RWPE1 (cell line): ENCODE measurements at places on chromosomes 16 and 17.

DNA sequence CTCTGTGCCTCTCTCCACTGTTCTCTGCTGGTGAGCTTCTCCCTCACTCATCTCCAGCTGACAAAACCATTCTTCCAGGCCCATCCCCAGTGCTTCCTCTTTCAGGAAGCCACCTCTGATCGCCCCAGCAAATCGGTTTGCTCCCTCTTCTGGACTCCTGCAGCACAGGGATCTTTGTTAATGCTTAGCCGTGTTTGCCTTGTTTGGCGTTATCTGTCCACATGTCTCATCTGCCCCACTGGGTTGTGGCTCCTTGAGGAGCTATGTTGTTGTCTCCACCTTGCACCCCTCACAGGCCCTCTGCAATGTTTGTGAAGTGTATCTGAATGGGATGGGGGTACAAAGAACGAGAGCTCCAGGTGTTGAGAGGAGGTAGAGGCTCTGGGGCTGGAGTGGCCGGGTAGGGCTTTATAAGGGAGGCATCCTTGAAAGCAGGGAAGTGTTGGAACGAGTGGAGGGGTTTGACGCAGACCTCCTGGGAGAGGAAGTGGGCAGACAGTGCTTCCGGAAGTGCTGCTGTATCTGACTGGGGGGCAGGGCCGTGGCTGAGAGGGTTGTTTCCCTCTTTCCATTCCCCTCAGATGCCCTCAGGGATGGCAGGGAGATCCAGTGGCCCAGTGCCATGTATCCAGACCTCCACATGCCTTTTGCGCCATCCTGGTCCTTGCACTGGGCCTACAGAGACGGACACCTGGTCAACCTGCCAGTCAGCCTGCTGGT lies 27.8 kb downstream of the CASKIN2 start:
- DNase-seq, result no peak

DNA sequence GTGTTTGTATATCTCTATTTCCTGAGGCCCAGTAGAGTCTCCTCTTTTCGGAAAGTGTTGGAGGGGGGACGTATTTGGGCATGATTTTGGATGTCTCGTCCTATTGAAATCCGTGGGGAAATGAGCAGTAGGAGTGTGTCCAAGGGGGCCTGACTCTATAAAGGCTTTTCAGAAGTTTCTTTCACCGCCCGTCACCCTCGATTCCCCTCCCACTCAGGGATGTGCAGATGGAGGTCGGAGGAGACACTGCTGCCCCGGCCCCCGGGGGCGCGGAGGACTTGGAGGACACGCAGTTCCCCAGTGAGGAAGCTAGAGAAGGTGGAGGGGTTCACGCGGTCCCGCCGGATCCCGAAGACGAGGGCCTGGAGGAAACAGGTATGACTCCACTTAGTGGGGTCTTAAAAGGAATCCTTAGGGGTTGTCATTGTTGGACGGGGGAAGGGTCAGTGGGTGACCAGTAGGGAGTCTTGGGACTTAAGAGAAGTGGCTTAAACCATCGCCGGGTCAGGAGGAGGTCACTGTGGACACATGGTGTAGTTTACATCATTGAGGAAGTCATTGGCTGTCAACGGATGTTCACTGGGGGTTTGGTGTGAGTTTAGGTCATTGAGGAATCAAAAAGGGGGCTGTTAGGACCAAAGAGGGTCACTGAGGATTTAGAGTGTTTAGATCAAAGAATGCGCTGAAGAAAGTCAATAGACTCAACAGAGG lies 424 bp downstream of the MON1B start:
- DNase-seq, result peak; percentile 11

DNA sequence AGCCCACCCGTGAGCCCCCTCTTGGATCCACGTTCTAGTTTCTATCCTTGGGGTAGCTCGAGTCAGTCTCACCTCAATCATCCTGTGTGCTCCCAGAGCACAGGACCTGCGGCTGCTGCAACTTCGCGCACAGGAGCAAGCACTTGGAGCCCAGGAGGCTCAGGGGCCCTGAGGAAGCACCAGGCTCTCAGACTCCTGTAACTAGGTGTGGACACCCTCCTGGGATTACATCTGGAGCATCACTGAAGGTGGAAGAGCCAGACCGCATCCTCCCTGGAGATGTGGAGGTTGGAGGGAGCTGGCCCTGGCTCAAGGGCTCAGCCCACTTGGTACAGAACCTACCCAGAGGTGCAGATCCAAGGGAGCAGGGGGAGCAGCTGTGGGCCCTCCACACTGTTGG lies 2.7 kb downstream of the HBQ1 start:
- DNase-seq, result no peak

DNA sequence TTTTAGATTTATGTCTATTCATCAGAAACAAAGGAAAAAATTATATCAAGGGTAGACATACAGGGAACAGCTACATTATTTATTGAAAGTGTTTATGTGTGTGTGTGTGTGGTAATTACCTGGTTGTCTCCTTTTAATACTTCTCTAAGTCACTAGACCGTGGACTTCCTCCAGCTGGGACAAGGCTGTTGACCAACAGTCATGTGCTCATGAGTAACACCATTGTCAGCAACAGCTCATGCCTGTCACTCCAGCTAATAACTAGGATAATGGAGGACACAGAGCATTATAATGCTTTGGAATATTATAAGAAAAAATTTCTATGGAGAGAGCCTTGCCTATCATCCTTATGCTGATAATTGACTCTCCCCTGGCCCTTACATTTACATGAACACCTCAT lies 125.3 kb upstream of the SALL1 start:
- DNase-seq, result peak; percentile 7

GRCh38 chr16:27564224-27564623 lies 14.3 kb downstream of the KATNIP start:
- DNase-seq, result no peak

DNA sequence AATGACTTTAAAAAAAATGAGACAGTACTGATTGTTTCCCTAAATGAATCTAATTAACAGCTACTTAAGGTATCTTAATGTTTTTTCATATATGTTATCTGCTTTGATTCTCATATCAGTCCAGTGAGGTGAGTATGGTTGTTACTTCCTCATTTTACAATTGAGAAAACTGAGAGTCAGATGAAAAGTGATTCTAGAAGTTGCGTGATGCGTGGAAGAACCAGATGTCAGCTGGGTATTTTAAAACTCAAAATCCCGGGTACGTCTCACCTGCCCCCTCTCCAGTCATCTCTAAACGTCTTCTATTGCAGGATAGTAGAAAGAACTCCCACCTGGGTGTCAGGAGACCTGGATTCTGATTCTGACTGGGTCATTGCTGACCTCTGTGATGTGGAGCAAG lies 89.2 kb downstream of the MAP2K6 start:
- DNase-seq, result no peak

- DNase-seq, result no peak
Observed at GRCh38 chr16:23206986-23207385, 24.4 kb downstream of the SCNN1G start.

DNA sequence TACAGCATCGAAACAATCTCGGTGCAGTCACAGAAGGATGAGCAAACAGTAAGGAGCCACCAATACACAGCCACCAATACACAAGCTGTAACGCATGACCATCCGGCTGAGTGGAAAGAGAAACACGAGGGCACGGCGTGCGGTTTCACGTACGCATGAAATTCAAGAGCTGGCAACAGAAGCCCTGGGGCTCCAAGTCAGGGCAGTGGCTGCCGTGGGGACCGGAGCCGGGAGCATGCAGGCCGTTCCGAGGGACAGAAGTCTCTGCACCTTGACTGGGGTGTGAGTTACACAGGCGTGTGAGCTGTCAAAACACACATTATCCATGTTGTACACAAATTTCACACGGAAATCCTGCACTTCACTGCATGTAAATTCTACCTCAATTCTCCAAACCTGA lies 50.6 kb upstream of the METRNL start:
- DNase-seq, result no peak

DNA sequence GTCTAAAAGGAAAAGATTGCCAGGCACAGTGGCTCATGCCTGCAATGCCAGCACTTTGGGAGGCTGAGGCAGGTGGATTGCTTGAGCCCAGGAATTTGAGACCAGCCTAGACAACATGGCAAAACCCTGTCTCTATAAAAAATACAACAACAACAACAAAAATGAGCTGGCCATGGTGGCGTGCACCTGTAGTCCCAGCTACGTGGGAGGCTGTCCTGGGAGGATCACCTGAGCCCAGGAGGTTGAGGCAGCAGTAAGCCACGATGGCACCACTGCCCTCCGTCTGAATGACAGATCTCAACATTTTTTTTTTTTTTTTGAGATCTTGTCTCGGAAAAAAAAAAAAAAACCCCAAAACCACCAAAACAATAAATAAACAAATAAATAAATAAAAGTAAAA lies 28.1 kb upstream of the ATP2A3 start:
- no peak for DNase-seq

- peak; percentile 42 for DNase-seq
Observed at GRCh38 chr17:80263253-80264204, 2.9 kb downstream of the RNF213 start.

- DNase-seq, result no peak
Observed at GRCh38 chr17:74649909-74650308, 26.4 kb upstream of the CD300E start.

GRCh38 chr16:22355487-22355908 lies 18.9 kb downstream of the CDR2 start:
- no peak for DNase-seq

DNA sequence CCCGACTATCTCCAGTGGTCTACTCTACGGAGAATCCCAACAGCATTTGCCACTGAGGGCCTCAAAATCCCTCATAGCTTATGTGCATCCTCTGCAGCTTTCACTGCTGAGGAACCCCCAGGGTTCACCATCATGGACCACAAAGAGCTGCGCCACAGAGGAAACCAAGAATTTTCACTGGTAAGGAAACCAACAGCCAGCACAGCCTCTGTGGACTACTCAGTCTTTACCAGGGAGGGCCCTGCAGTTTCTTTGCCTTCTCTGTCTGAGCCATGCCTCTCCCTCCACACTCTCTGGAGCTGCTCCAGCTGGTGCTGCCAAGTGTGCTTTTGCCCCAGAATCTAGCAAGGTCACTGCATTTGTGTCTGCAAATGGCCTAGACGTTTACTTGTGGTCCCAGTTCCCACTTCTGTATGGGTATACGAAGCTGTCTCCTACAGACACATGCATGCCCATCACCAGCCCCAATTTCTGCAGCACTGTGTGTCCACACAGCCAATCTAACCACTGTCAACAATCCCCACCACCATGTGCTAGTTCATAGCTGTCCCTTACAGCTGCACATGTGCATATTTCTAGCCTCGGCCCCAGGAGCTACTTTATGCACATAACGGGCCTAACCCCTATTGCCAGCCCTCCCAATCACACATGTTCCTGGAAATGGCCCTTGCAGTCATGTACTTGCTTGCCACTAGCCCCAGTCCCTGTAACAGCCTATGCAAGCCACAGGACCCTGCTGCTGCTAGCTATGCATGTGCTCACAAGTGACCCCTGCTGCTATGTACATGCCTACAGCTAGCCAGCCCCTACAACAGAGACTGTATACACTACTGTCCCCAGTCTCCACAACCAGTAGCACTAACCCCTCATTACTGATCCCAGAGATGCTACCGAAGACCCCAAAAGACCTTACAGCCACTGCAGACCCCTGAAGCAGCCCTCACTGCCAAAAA lies 1437.4 kb downstream of the CDH11 start:
- no peak for DNase-seq

GRCh38 chr17:73910206-73910605 lies 266.0 kb upstream of the SDK2 start:
- DNase-seq, result no peak

GRCh38 chr17:27469256-27469655 lies 13.0 kb downstream of the KSR1 start:
- no peak for DNase-seq

DNA sequence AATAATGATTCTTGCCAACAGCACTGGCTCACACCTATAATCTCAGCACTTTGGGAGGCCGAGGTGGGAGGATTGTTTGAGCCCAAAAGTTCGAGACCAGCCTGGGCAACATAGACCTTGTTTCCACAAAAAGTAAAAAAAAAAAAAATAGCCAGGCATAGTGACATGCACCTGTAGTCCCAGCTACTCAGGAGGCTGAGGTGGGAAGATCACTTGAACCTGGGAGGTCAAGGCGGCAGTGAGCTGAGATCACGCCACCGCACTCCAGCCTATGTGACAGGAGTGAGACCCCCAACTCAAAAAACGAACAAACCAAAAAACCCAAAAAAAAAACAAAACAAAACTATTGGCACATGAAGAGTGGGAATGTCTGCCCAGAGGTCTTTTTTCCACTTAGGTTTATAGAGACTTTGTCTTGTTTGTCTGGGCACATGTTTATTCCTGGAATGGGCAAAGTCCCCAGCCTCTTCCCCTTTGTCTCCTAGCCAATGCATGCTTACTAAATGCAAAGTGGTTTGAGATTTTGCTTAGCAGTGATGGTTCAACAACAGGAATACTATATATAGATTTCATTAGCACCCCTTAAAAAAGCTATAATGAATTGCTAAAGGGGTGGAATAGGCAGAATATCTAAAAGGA lies 25.9 kb downstream of the NMT1 start:
- DNase-seq, result no peak

- no peak for DNase-seq
Observed at GRCh38 chr16:24232936-24233335, 23.2 kb upstream of the CACNG3 start.

DNA sequence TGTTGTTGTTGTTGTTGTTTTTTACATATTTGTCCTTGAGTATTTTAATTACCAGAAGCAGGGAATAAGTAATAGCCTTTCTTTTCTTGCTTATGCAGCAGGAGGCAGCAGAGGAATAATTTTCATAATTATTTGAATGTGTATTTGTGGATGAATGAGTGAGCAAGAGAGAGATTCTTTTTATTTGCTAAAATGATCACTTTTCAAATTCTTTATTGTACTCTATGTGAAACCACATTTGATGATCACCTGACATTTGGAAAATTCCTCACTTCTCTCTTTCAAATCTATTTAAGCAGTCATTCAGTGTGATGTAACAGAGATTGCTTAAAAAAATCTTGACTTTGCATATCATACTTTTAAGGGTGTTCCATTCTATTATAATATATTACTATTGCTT lies 223.6 kb downstream of the BCAS3 start:
- DNase-seq, result no peak

GRCh38 chr17:64688481-64688880 lies 26.4 kb upstream of the SMURF2 start:
- DNase-seq, result no peak

- DNase-seq, result no peak
Observed at GRCh38 chr16:88524274-88524972, 45.8 kb upstream of the ZC3H18 start.

- no peak for DNase-seq
Observed at GRCh38 chr16:89174877-89175276, 3.3 kb downstream of the CDH15 start.

GRCh38 chr17:34883106-34884000 lies 77.9 kb downstream of the CCT6B start:
- DNase-seq, result no peak
